ENCODE measurements at places on chromosomes 7 and 10. TPM values are rescaled to one million over a fixed set of nuclear protein-coding genes. Genes with fewer than 3 reads are reported as not detected.

- no peaks in the 10 kb centered on the region for H3K36me3 ChIP-seq
- H3K4me3 ChIP-seq = no peak overlapping the region
- H3K4me1 ChIP-seq = no peaks in the 10 kb centered on the region
These were observed 19.3 kb downstream of the MYO1G start for GRCh38 chr7:44959433-44959951.

GRCh38 chr10:19816411-19817230 lies at the start of gene PLXDC2:
Gene PLXDC2, plus strand, starts transcription at chr10:19816432.
- DNase-seq = no peak
- peaks cover 39% of the 10 kb centered on the region for H3K27me3 ChIP-seq
- H3K36me3 ChIP-seq = no peaks in the 10 kb centered on the region
- peak within 1 kb of the TSS; percentile 68 for H3K4me3 ChIP-seq
- H3K4me1 ChIP-seq = no peaks in the 10 kb centered on the region

GRCh38 chr10:114893251-114893650 lies 44.7 kb upstream of the TRUB1 start:
- no peak for DNase-seq
- no peak overlapping the region for H3K4me3 ChIP-seq
- no peaks in the 10 kb centered on the region for H3K36me3 ChIP-seq
- H3K27me3 ChIP-seq = no peaks in the 10 kb centered on the region

- H3K36me3 ChIP-seq = peaks cover 63% of the 10 kb centered on the region
- H3K4me1 ChIP-seq = peaks cover 44% of the 10 kb centered on the region
- peak overlapping the region; percentile 98 for H3K27ac ChIP-seq
- H3K27me3 ChIP-seq = no peaks in the 10 kb centered on the region
- peak; percentile 69 for DNase-seq
These were observed 46.8 kb downstream of the PIK3AP1 start for GRCh38 chr10:96673318-96674099.

The NXPH1 gene
- not detected for total RNA-seq

The CRYGN gene
- not detected for total RNA-seq

The TMEM72 gene
- not detected for total RNA-seq

GRCh38 chr7:21374134-21374533 lies 53.7 kb upstream of the SP4 start:
- H3K36me3 ChIP-seq = no peaks in the 10 kb centered on the region
- no peak for DNase-seq
- no peak overlapping the region for H3K27ac ChIP-seq
- H3K4me3 ChIP-seq = no peak overlapping the region
- no peaks in the 10 kb centered on the region for H3K27me3 ChIP-seq

The CAMK2B gene
- total RNA-seq = not detected

GRCh38 chr10:69088471-69088769 lies 517 bp downstream of the SRGN start:
- no peaks in the 10 kb centered on the region for H3K4me1 ChIP-seq
- no peak for DNase-seq

- peaks cover 7% of the 10 kb centered on the region for H3K36me3 ChIP-seq
- no peak for DNase-seq
- peaks cover 26% of the 10 kb centered on the region for H3K4me1 ChIP-seq
- H3K4me3 ChIP-seq = peak overlapping the region; percentile 46
- peak overlapping the region; percentile 52 for H3K27ac ChIP-seq
These were observed 99.4 kb upstream of the TNS3 start for GRCh38 chr7:47681249-47681810.

- H3K4me1 ChIP-seq = peaks cover 8% of the 10 kb centered on the region
- no peak overlapping the region for H3K27ac ChIP-seq
- DNase-seq = no peak
- no peaks in the 10 kb centered on the region for H3K27me3 ChIP-seq
- H3K4me3 ChIP-seq = no peak overlapping the region
These were observed 246.1 kb downstream of the REEP3 start for GRCh38 chr10:63767138-63767801.

GRCh38 chr10:31390804-31391203 lies 71.8 kb downstream of the ZEB1 start:
- peak; percentile 4 for DNase-seq
- H3K27me3 ChIP-seq = no peaks in the 10 kb centered on the region
- no peaks in the 10 kb centered on the region for H3K36me3 ChIP-seq
- H3K4me1 ChIP-seq = peaks cover 9% of the 10 kb centered on the region
- H3K27ac ChIP-seq = no peak overlapping the region
- H3K4me3 ChIP-seq = no peak overlapping the region

The CARD11 gene
- total RNA-seq = 79.2 TPM

The SFTPA1 gene
- not detected for total RNA-seq

DNA sequence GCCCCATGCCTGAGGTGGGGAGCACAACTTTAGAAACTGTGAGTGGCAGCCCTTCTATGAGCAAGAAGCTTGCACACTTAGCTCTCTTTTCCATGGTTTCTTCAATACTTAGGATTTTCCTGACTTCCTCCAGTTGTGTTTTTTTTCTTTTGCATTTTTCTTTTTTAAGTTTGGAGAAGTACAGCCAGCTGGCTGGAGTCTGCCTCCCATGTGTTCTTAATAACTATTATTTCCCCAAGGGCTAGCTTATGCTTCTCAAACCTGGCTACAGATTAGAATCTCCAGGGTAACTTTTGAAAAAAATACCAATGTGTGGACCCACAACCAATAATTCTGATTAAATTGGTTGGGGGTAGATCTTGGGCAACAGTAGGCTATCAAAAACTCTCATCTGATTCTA lies 37.4 kb upstream of the MEOX2 start:
- no peak overlapping the region for H3K27ac ChIP-seq
- no peak overlapping the region for H3K4me3 ChIP-seq
- no peaks in the 10 kb centered on the region for H3K36me3 ChIP-seq
- H3K4me1 ChIP-seq = peaks cover 26% of the 10 kb centered on the region
- DNase-seq = no peak

The OR2A12 gene
- not detected for total RNA-seq

DNA sequence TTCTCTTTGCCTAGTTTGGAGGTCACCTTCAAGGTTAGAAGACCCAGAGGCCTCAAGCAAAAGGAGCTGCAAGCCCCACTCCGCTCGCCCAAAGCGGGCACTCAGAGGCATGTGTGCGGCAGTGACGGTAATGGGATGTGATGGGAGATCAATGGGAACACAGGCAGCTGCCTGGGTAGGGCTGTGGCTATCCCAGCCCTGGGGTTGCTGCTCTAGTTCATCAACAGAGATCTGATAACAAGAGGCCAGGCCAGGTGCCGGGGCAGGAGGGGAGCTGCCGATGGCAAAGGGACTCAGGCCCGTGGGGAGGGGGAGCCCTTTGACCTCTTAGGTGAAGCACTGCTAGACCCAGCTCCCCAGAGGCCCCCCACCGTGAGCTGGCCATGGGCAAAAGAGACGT lies 52.0 kb upstream of the GNA12 start:
- H3K4me1 ChIP-seq = no peaks in the 10 kb centered on the region
- no peak overlapping the region for H3K4me3 ChIP-seq
- no peaks in the 10 kb centered on the region for H3K36me3 ChIP-seq
- H3K27ac ChIP-seq = no peak overlapping the region

DNA sequence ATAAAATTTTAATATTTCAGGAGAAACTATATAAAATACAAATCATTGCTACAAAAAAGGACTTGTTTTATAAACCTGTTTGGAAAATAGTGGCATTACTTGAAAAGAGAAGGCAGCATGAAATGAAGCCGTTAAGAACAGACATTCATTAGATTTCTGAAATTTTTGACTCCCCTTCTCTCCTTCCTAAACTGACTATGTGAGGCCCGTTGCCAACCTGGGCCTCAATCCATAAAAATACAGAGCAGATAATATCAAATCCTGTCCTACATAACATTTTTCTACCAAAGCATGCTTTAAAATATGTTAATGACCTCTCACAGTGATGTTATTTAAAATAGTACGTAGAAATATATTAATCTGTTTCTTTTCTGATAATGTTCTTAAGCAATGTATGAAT lies 34.5 kb upstream of the ING3 start:
- no peaks in the 10 kb centered on the region for H3K4me1 ChIP-seq
- no peaks in the 10 kb centered on the region for H3K27me3 ChIP-seq
- no peak overlapping the region for H3K4me3 ChIP-seq
- no peak for DNase-seq
- H3K36me3 ChIP-seq = no peaks in the 10 kb centered on the region

- H3K4me1 ChIP-seq = no peaks in the 10 kb centered on the region
- no peak overlapping the region for H3K4me3 ChIP-seq
- no peak for DNase-seq
- no peaks in the 10 kb centered on the region for H3K36me3 ChIP-seq
These were observed 88.5 kb downstream of the NPTX2 start for GRCh38 chr7:98705626-98706025.

DNA sequence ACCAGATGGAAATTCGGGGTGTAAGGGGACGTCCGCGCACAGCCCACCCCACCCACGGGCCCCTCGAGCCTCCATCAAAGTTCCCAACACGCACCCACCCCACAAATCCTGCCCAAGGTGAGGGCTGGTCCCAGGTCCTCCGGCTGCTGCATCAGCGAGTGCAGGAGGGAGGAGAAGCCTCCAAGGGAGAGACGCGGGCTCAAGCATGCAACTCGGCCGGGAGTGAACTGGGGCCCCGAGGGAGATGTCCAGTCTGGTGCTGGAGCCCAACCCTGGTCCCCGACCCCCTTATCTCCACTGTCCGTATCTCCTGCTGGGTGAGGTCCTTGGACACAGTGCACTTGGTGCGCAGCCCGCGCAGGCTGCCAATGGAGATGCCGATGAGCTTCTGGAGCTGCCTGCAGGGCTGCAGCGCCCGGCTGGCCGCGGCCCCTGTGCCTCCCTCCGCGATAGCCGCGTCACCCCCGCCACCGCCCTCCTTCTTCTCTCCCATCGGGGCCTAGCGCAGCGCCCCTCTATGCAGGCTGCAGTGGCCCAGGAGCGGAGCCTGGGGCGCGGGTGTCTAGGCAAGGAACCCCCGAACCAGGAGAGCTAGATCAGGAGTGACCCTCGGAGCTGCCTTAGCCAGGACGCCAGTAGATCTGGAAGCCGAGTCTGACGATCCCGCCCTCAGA lies 489.2 kb downstream of the ZNF33B start:
- no peak for DNase-seq
- no peak overlapping the region for H3K27ac ChIP-seq
- H3K27me3 ChIP-seq = no peaks in the 10 kb centered on the region
- no peaks in the 10 kb centered on the region for H3K36me3 ChIP-seq

- no peak for DNase-seq
- H3K27ac ChIP-seq = no peak overlapping the region
- no peaks in the 10 kb centered on the region for H3K4me1 ChIP-seq
- H3K4me3 ChIP-seq = no peak overlapping the region
These were observed 26.4 kb downstream of the BBS9 start for GRCh38 chr7:33155811-33156210.

The TMEM270 gene
- 0.59 TPM for total RNA-seq

The KCND2 gene
- 1.2 TPM for total RNA-seq

DNA sequence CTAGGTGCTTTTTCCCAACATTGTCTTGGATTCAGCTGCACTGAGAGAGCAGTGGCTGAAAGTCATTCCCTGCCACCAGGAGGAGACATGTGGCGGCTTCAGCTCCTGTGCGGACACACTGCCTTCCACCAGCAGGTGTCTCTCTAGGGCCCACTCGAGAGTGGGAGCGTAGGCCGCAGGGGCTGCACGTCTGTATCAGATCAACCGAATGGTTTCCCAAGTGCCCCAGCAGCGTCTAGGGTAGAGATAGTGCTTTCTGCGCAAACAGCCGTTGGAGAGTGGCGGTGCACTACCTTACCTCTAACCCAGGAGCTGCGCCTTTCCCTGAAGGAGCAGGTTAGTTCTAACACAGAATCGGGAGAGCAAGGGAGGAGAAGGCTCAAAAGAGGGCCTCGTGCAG lies 31.7 kb downstream of the PAPOLB start:
- no peak overlapping the region for H3K27ac ChIP-seq
- peak; percentile 60 for DNase-seq
- H3K4me3 ChIP-seq = no peak overlapping the region
- peaks cover 58% of the 10 kb centered on the region for H3K27me3 ChIP-seq
- H3K4me1 ChIP-seq = no peaks in the 10 kb centered on the region
- H3K36me3 ChIP-seq = no peaks in the 10 kb centered on the region

The PTPRN2 gene
- total RNA-seq = 1.9 TPM

- H3K4me1 ChIP-seq = no peaks in the 10 kb centered on the region
- no peak for DNase-seq
- H3K4me3 ChIP-seq = no peak overlapping the region
- no peaks in the 10 kb centered on the region for H3K36me3 ChIP-seq
- H3K27ac ChIP-seq = no peak overlapping the region
These were observed 191.4 kb downstream of the EBF3 start for GRCh38 chr10:129772468-129773358.

- no peaks in the 10 kb centered on the region for H3K27me3 ChIP-seq
- H3K36me3 ChIP-seq = peaks cover under 1% of the 10 kb centered on the region
- no peak for DNase-seq
- H3K4me3 ChIP-seq = no peak overlapping the region
- no peak overlapping the region for H3K27ac ChIP-seq
These were observed 5.7 kb upstream of the GNAI1 start for GRCh38 chr7:80128918-80129317.

The RET gene
- not detected for total RNA-seq

GRCh38 chr7:119842786-119843185 lies 430.2 kb upstream of the KCND2 start:
- no peak overlapping the region for H3K27ac ChIP-seq
- no peaks in the 10 kb centered on the region for H3K4me1 ChIP-seq
- no peaks in the 10 kb centered on the region for H3K27me3 ChIP-seq
- DNase-seq = no peak
- H3K4me3 ChIP-seq = no peak overlapping the region

GRCh38 chr7:137966641-137967142 lies 35.2 kb downstream of the CREB3L2 start:
- H3K4me3 ChIP-seq = no peak overlapping the region
- no peak for DNase-seq
- peaks cover 56% of the 10 kb centered on the region for H3K4me1 ChIP-seq
- H3K27ac ChIP-seq = no peak overlapping the region
- H3K36me3 ChIP-seq = peaks cover 11% of the 10 kb centered on the region

The SUN3 gene
- total RNA-seq = 1.1 TPM

The ST7 gene
- total RNA-seq = 17.7 TPM

The MNX1 gene
- total RNA-seq = 30.3 TPM

DNA sequence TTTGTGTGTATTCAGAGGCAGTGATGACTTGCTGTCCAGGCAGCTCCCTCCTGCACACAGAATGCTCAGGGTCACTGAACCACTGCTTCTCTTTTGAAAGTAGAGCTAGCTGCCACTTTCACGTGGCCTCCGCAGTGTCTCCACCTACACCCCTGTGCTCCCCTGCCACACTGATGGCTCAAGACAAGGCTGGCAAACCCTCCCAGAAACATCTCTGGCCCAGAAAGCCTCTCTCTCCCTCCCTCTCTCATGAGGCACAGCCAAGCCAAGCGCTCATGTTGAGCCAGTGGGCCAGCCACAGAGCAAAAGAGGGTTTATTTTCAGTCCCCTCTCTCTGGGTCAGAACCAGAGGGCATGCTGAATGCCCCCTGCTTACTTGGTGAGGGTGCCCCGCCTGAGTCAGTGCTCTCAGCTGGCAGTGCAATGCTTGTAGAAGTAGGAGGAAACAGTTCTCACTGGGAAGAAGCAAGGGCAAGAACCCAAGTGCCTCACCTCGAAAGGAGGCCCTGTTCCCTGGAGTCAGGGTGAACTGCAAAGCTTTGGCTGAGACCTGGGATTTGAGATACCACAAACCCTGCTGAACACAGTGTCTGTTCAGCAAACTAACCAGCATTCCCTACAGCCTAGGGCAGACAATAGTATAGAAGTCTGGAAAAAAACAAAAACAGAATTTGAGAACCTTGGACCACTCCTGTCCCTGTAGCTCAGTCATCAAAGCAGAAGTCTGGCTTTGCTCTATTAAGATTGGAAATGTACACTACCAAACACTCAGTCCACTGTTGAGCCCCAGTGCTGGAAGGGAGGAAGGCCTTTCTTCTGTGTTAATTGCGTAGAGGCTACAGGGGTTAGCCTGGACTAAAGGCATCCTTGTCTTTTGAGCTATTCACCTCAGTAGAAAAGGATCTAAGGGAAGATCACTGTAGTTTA lies 15.8 kb downstream of the SCD start:
- H3K4me3 ChIP-seq = peak overlapping the region; percentile 40
- peak overlapping the region; percentile 30 for H3K27ac ChIP-seq
- peaks cover 61% of the 10 kb centered on the region for H3K36me3 ChIP-seq
- no peaks in the 10 kb centered on the region for H3K27me3 ChIP-seq
- DNase-seq = no peak

The NPSR1 gene
- total RNA-seq = not detected

Measured in Calu3 (cell line).